CD4-positive, alpha-beta T cell treated with Interleukin-10 for 1 hour (primary cell): ENCODE measurements at places on chromosomes 2 and 18.

GRCh38 chr2:231057590-231057989 lies 923 bp downstream of the PSMD1 start:
- DNase-seq = no peak

DNA sequence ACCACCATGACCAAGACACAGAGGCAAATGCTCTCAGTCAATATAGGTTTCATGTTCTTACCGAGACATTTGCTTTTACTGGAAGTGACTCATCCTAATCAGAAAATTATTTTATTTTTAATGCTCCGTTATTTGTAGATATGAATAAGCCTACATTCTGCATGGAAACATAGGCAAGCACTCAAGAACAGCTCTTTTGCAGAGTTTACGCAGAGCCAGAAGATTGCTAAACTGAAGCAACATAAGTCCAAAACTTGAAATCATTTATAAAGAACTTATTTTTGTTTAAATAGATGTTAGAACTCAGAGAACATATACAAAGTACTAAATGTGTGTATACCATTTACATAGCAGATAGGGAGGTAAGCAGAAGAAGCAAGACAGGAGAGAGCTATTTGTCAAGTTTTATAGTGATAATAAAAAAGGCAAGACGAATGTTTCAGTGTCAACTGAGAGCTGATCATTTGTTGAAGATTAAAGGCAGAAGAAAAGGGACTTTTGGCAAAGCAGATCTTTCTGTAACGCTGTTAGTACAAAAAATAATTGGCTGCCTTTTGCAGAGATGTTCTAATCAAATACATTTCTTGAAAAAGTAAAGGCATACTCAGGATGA lies 12.4 kb upstream of the PPP1R1C start:
- no peak for DNase-seq

- DNase-seq = no peak
These were observed 4.8 kb downstream of the CTDSP1 start for GRCh38 chr2:218404351-218405085.

- no peak for DNase-seq
These were observed 54.1 kb upstream of the EPB41L5 start for GRCh38 chr2:119958670-119959268.

DNA sequence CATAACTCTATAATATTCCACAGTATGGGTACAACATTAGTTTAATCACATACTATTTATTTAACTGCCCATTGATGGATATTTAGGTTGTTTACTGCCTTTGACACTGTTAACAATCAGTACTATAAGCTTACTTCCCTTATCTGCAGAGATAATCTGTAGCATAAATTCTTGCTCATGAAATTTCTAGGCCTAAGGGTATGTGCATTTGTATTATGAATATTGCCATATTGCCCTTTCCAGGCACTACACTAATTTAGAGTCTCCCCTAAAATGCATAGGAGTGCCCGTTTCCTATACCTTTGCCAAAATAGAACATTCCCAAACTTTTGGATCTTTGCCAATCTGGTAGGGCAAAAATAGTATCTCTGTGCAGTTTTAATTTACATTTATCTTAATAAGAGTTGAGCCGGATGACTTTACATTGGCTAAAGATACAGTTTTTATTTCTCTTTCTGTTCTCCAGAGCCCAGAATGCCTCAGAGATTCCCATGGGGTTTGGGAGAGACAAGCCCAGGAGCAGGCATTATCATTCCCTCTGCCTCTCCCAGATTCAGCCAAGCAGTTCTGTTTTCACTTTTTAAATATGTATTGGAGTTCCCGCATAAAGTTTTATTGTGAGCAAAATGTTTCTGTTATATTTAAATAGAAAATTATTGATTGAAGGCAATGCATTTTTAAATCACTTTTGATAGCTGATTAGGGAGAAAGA lies 102.8 kb downstream of the CAPN13 start:
- DNase-seq = no peak

DNA sequence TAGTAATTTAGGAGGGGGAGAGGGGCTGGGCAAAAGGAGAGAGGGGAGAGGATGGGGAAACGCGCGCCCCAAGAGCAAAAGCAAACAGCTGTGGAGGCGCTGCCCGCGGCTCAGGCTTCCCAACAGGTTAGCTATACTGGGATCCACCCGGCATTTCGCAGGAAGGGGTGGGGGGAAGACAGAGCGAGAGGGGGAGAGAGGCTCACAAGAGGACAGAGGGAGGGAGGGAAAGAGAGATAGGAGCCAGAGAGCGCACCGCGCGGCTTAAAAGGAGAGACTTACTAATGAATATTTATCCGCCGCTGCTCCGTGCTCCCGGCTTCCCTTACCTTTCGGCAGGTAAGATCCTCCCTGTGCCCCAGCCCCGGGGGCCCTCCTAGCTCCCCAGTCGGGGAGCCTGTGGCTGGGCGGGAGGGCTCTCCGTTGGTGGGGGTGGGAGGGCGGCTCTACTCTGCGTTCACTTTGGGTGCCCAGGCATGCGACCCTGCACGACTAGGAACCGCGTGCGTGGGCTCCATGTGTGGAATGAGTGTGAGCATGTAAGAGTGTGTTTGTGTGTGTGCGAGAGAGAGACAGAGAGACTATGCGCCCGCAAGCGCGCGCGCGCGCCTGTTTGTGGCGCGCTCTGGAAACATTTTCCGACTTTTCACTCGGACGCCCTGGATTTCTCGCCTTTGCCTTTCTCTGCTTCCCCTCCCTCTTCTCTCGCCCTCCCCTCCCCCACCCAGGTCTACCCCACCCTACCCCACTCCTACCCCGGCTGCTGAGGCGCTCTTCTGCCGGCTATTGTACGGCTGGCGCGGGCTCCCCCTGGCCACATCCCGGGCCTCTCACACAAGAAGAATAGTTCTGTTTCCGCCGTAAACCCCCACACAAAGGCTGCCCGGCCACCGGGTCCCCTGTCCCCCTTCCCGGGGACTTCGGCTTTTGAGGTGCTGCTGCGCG lies 7.2 kb upstream of the SIX3 start:
- no peak for DNase-seq

DNA sequence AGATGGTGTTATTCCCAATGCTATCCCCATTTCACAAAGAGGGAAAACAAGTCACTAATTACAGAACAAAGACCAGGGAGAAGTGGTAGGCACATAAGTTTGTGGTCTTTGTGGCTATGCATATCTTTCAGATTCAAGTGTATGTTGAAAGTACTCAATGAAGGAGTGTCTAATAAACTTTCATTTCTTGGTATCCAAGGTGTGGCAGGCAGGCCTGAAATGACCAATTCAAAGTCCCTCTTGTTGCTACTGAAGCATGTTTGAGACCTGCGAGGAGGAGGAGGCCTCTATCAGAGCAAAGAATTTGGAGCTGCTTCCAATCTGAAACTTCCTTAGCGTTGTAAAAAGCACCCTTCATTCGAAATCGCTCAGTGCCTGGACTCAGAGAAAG lies 60.9 kb upstream of the KLF7 start:
- DNase-seq = no peak

GRCh38 chr2:176565641-176566323 lies 296.5 kb downstream of the MTX2 start:
- no peak for DNase-seq

DNA sequence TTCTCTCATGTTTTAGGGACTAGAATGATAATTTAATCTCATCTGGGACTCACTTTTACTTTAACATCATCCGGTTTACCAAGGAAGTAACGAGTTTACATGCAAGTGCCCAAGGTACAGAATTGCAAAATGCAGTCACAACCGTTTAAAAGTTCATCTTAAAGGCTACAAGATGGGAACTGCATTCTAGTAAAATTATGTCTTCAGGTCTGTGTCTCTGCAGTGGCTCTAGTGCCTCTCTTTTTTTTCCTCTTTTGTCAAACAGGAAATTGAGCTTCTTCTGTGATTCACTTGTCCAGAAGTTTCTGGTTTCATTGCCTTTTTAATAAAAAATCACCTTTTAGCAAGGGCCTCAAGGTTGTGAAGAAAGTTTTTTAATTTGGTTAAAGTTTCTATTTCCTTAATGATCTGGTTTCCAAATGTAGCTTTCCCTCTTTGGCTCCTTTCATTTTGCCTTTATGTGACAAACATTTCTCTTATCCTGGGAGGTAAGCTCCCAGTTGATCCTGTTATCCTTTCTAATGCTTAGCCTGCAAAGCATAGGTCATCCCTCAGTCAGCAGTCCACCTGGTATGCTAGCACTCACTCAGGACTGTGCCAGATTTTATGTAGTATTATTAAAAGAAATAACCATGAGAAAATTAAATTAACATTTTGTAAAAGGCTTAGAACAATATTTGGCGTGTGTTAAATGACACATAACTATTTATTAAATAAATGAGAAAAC lies 2.4 kb downstream of the GLS start:
- peak; percentile 35 for DNase-seq

- no peak for DNase-seq
These were observed 55.2 kb downstream of the TTC21B start for GRCh38 chr2:165898381-165898780.

DNA sequence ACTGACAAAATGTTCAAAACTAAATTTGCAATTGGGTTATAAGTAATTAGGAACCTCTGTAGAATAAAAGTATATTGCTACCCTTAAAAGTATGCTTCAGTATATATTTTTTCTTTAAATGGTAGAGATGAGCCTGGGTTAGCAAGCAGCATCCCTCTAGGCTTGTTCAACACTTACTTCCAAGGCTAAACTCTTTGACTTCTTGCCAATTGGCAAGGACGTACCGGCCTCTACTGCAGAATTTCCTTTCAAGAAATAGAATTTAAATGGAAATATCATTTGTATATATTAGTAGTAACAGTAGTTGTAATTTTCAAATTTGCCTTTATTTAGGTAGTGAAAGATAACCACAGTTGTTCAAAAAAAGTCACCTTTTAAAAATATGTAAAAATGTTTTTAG lies 105.1 kb upstream of the SLC38A11 start:
- no peak for DNase-seq

DNA sequence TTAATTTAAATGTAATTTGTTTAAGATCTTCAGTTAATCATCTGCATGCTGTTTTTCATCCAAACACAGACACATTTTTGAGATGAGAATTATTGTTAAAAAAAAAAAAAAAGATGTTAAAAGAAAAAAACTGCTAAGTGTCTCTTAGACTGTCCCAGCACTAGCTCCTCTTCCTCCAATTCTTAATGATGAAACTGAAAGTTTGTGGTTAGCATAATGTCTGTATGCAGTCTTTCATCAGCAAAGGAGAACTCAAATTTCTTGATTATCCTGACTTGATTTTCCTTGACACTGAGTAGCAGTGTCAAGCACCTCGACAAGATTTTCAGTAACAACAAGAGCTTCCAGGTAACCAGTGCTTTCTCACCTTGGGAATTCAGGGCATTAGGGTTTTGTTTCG lies 274.4 kb downstream of the LRRTM1 start:
- DNase-seq = no peak

DNA sequence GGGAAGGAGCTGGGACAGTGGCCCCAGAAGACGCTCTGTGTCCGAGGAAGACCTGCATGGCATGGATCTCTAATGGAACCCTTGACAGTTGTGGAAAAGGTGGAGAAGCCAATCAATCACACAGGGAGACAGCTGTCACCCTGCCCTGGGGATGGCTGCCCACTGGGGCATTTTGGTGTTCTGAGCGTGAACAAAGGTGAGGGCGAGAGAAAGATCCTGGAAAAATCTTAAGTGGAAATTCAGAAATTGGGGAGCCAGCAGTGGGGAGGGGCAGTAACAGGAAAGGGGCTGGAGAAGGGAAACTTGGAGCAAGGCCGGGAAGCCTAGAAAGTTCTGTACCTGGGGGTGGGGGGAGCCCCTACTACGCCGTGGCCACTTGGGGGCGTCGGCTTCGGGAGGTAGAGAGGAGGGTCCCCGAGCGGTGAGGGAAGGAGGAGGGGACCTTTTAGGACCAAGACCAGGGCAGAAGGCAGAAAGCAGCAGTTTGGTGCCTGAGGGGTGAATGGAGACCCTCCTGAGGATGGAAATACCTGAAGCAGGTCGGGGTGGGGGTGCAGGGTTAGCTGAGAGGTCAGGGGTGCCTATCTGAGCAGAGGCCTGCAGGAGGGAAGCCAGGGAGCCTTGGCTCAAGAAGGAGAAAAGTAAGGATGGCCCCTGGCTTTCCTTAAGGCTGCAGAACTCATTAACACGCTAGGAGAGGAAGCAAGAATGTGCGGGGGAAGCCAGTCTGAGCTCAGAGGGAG lies 30.0 kb downstream of the NGEF start:
- DNase-seq = no peak

DNA sequence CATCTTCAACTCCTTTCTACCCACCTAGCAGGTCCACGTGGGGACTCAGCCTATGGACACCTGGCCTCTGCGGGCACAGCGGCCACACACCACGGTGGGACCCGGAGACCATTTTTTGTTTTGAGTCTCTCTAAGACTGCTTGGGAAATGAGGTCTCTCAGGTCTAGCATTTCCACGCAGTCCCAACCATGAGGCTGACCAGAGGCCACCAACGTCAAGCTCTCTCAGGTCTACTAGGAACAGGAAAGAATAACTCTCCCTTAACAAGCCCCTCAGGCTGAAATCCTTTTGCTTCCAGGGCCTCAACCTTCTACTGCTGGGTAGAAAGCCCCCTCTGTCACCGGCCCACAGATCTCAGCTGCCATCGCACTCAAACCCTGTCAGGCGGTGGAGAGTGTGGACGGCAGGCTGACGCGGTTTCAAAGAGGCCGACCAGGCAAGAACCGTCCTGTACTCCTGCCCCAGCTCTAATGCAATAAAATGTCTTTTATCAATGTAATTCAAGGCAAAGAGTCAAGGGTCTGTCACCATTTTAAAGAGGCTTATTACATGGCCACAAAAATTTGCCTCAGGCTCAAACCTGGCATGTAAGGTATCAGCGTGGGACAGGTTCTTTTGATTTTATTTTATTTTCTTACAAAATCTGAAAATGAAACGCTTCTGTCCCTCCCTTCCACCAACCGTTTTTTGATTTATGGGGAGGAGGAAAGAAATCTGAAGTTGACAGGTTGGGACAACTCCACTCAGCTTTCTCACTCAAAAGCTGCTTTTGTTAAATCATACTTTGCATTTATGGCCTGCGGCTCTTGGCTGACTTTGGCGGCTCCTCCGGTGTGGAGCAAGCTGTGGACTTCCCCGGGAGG lies 74.0 kb downstream of the BCL11A start:
- no peak for DNase-seq

DNA sequence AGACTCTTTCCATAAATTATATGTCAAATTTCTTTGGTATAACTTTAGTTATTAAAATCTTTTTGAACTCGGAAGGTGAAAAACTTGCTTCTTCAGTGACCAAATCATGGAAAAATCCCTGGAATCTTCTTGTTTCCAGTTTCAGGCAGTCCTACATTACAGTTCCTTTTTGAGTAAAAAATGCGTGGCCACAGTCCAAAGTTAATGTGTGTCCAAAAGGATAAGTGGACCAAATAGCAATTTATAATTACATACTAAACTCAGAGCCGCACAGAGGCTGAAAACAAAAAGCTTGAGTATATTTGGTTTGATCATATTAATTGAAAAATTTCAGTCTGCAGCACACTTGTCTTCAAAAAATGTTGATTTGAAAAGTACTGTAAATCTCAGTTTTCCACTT lies 28.4 kb upstream of the DYNC2LI1 start:
- DNase-seq = no peak

DNA sequence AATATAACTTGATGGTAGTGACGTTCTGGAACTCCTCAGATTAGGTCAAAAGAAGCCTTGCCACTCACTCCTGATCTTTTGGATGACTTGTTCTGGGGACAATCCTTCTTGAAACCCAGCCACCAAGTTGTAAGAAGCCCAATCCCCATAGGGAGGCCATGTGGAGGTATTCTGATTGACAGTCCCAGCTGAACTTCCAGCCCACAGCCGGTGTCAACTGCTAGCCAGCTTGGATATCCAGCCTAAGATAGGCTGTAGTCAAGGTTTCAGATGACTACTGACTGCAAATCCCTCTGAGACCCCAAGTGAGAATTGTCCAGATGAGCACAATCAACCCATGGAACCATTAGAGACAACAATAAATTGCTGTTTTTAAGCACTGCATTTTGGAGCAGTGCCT lies 31.4 kb downstream of the EIF2AK2 start:
- no peak for DNase-seq
